ENCODE measurements at places on chromosomes 12 and 14.

DNA sequence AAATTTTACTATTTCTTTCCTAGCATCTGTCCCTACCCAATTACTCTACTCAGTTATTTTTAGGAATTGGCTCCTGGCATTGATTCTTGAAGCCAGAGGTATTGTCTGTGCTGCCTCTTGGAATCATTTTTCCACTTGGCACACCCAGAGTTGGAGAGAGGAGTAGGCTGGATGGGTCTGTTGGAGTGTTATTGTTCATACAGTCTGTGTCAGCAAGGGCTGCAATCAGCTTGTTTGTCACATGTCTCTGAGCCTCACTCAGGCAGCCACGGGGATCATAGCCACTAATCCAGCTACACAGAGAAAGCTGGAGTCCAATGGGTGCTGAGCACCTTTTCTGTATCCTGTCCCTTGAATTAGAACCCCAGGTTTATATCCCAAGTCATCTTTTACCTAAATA, 176.0 kb upstream of the DYRK2 start:
- no peak overlapping the region for H3K27ac ChIP-seq
- H3K4me1 ChIP-seq = no peaks in the 10 kb centered on the region
- no peak for DNase-seq

DNA sequence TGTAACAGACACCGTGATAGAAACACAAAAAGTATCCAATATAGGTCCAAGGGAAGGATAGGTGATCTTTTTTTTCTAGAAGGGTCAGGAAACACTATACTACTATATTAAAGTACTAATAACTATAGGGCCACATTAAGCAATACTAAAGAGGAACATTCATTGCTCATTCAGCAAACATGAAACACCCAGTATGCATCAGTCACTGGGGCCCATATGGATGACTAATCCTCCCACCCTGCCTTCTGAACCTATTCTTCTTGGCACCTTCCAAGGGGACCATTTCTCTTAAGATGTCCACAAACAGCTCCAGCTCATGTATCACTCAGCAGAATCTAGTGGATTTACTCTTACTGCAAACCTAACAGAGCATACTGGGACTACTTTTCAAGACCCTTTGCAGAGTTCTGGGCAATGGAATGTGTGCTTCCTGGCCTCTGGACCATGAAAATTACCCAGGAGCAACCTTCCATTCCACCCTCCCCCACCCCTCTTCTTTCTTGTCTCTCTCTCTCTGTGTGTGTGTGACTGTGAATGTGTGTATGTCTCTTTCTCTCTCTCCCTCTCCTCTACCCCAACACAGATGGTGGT, 187.9 kb downstream of the EPS8 start:
- H3K27me3 ChIP-seq = no peaks in the 10 kb centered on the region
- no peak overlapping the region for H3K4me3 ChIP-seq
- no peaks in the 10 kb centered on the region for H3K4me1 ChIP-seq
- H3K27ac ChIP-seq = no peak overlapping the region
- H3K36me3 ChIP-seq = no peaks in the 10 kb centered on the region
- DNase-seq = no peak

DNA sequence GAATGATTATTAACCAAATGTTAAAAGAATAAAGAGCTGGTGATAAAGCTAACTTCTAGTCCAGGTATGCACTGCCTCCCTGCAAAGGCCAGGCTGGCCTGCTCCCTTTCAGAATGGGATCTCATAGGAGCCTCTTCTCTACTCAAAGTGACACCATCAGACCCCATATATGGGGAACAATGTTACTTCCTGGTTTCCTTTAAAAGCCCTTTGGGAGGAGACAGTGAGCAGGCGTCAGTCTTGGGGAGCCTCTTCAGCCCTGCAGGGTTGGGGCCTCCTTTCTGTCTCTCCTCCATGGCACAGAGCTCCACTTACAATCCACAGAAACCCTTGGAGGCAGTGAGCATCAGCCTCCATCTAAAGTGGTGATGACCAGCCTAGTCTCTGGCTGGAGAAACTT, 17.3 kb upstream of the GPRC5A start:
- no peak overlapping the region for H3K27ac ChIP-seq
- peaks cover 6% of the 10 kb centered on the region for H3K27me3 ChIP-seq
- DNase-seq = no peak
- H3K36me3 ChIP-seq = no peaks in the 10 kb centered on the region
- H3K4me1 ChIP-seq = no peaks in the 10 kb centered on the region

- no peak overlapping the region for H3K27ac ChIP-seq
- H3K4me1 ChIP-seq = no peaks in the 10 kb centered on the region
- H3K4me3 ChIP-seq = no peak overlapping the region
- no peaks in the 10 kb centered on the region for H3K36me3 ChIP-seq
- no peak for DNase-seq
These were observed 651.6 kb upstream of the TBX3 start for GRCh38 chr12:115335594-115335993.
